ENCODE measurements at places on chromosomes 2 and 18. TPM values are rescaled to one million over a fixed set of nuclear protein-coding genes. Genes with fewer than 3 reads are reported as not detected.

Gene ZAP70
- 0.12 TPM for total RNA-seq

Gene NEU2
- not detected for total RNA-seq

Gene EFHD1
- total RNA-seq = 3.4 TPM

Gene TCF4
- 91.2 TPM for total RNA-seq

Gene CFAP65
- 0.23 TPM for total RNA-seq

Gene EMX1
- total RNA-seq = 7.9 TPM

Gene LRP1B
- 0.89 TPM for total RNA-seq

Gene IFIH1
- 3.0 TPM for total RNA-seq

Gene BCL11A
- 49.2 TPM for total RNA-seq

Gene VIL1
- 9.2 TPM for total RNA-seq

Gene KIF3C
- 34.6 TPM for total RNA-seq

Gene C2orf66
- not detected for total RNA-seq

DNA sequence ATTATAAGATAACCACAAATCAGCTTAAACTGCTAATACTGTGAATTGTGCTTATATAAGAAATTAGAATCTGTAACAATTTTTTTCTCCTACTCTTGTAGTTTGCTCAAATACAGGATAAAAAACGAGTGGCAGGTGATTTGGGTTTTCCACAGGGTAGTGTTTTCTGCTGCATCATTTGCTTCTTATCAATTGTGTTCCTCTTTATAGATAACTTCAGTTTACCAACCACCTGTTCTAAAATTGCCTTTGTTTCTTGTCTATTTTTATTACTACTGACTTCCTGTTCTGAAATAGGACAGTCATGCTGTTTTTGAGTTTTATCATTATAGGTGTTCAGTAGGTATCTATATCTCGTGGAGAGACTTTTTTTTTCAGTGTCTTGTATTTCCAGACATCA, 56.9 kb downstream of the MFSD6 start:
- DNase-seq = no peak

DNA sequence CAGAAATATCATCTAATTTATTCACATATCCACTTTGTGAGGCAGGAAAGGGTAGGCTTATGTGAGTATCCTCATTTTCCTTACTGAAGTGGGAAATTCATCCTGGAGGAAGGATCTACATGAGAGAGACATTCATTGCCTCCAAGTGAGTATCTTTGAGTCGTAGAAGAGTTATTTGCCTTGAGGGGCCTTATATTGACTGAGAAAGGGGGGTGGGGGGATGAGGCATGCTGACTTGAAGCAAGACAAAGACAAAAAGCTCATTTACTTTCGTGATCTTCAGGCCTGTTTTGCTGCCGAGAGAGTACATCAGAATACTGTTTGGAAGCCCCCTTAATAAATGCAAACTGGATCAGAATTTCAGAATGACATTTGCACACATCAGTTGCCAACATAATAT, 17.6 kb upstream of the NEDD4L start:
- DNase-seq = peak; percentile 53

DNA sequence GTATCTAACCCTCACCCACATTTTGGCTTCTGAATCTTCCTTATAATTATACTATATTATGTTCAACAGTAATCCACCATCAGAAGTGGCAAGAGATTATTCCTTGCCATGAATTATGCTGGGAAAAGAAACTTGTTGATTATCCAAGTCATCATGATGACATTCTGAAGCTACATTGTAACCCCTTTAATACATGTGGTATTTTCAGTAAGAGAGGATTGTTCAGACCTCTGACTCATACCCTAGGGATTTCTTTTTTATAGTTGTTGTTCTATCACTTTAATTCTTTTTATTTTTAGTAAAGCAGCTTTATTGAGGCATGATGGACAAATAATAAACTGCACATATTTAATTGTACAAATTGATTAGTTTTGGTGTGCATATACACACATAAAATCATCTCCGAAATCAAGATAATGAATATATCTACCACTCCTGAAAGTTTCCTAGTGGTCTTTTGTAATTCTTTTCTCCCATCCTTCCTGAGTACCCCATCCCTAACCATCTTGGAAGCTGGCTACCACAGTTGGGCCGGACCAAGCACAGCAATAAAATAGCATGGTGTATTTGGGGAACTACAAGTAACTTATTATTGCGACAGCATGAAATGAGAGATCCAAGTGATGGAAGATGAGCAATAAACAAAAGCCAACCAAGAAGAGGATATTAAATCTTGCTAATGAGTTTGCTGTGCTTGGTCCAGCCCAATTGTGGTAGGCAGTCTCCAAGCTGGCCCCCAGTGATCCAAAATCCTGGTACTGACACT, 159.9 kb downstream of the BARD1 start:
- DNase-seq = no peak

DNA sequence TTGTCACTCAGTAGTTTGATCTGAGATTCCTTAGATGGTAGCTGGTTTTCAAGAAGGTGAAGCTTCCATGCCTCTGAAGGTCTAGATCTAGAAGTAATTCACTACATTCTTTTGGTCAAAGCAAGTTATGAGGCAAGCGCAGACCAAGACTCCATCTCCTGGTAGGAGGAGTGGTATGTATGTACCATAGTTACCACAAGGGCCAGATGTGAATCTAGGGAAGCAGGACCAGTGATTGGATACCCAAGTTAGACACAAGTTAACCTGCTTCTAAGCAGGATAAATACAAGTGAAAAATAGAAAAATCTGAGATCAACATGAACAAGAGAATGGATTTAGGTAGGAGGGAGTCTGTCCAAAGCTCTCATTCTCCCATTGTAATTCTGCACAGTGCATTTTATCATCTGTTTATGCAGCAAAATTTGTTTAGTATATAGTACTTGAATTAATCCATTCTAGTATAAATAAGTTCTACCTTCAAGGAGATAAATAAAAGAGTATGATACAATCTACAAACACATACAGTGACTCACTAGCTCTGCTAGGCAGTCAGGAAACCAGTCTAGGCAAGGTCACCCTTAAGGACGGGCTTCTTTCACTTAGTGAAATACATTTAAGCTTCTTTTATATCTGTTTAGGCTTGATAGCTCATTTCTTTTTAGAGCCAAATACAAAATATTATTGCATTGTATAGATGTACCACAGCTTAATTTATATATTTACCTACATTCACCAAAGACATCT, 14.2 kb upstream of the DOCK10 start:
- DNase-seq = no peak

GRCh38 chr2:189015359-189015758, 41.2 kb downstream of the COL3A1 start:
- peak; percentile 7 for DNase-seq

GRCh38 chr2:8432706-8433336, 249.0 kb upstream of the ID2 start:
- no peak for DNase-seq

- no peak for DNase-seq
Observed at GRCh38 chr2:61368687-61369665, 101.9 kb downstream of the USP34 start.

- no peak for DNase-seq
Observed at GRCh38 chr2:129761569-129762021, 217.9 kb upstream of the RAB6C start.

GRCh38 chr18:8106603-8107002, 502.6 kb upstream of the RAB12 start:
- DNase-seq = no peak

DNA sequence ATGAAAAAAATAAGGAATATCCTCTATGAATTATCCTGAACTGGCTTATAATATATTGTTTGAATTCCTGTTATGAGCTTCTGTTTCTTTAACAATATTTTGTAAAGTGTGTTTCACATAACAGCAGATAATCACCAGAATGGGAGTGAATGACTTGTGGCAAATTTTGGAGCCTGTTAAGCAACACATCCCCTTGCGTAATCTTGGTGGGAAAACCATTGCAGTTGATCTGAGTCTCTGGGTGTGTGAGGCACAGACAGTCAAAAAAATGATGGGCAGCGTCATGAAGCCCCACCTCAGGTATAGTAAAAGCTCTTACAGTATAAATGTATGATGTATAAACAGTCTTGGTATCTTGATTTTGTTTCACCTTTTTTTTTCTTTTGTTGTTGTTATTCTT, 5.9 kb downstream of the GEN1 start:
- DNase-seq = no peak

DNA sequence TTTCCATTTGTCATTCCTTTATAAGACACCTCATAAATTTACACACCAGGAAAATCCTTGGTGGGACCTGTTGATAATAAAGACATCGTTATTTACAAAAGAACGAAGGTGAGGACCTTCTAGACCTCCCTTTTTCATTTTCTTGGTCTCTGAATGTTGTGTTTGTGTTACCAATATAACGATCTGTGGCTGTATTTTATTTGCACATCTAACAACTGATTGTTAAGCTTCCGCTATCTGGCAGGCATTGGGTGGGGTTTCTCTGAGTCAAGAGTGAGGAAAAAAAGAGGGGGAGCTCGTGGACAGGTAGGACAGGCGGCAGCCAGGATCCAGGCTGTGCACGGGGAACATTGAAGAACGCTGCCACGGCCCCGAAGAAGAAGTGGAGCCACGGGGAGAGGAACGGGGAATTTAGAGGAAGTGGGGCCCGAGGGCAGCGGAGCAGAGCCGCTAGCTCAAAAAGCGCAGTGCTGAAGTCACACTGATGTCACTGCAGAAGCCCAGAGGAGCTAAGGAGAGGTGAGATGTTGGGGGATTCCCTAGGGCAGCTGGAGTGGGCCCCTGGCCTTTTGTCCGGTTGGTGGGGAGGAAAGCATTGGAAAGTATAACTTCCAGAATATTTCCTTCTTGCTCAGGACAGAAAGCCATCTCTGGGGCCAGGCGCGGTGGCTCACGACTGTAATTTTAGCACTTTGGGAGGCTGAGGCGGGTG, 20.9 kb upstream of the DNMT3A start:
- DNase-seq = peak; percentile 44

DNA sequence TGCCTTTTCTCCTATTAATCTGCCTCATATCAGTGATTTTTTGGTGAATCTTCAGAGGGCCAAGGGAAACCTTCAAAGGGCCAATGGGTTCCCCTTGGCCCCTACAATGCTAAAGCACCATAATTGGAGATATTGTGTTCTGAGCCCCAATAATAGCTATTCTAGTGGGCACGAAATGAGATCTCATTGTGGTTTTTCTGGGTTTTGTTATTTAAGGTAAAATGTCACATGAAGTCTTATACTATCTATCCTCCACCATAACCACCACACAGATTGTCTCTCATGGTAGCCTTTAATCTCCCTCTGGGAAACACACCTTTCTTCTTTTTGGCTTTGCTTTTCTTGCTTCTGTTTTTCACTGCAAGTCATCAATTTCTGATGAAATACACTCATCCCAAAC, 152.8 kb downstream of the B3GNT2 start:
- no peak for DNase-seq

GRCh38 chr18:51195451-51196117, 1.9 kb downstream of the MEX3C start:
- DNase-seq = peak; percentile 94

DNA sequence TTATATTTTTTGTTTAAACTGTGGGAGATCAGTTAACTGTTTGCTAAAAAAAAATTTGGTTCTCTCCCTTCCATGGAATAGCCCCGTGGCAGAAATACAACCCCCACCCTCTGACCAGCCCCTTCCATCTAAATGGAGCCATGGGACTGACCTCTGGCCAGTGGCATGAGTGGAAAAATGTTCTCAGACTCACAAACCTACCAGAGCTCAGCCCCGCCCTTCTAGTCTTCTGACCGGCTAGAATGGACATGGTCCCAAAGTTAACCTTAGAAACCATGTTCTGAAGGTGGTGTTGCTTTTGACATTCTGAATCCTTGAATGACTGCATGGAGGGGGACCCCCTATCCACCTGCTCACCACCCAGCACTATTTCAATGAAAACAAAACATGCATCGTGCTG, 1.3 kb upstream of the CHRNA1 start:
- DNase-seq = no peak

GRCh38 chr2:174611854-174612253, 14.2 kb upstream of the WIPF1 start:
- DNase-seq = no peak

GRCh38 chr2:2647141-2647541, 316.1 kb upstream of the MYT1L start:
- no peak for DNase-seq

DNA sequence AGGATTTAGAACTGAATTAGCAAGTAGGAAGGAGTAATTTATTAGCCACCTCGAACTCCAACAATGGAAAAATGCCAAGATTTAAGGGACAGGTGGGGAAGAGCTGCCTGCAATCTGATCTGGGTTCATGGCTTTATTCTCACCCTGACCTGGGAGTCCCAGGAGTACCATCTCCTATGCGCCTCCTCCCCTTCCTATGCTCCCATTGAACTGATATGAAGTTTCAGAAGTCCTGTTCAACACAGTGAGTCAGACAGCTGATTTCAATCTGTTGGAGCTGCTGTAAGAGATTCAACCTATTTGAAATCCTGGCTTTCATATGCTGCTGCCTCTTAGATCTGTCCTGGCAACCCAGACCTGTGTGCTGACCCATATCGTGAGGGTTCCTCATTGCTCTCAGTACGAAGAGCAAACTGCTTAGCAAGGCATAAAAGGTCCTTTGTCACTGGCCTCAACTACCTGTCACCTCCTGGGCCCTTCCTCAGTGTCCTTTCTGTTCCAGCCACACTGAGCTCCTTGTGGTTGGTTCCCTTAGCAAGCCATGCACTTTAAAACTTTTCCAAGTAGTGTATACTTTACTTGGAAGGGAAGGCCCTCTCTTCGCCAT, 15.9 kb upstream of the CD28 start:
- DNase-seq = no peak

DNA sequence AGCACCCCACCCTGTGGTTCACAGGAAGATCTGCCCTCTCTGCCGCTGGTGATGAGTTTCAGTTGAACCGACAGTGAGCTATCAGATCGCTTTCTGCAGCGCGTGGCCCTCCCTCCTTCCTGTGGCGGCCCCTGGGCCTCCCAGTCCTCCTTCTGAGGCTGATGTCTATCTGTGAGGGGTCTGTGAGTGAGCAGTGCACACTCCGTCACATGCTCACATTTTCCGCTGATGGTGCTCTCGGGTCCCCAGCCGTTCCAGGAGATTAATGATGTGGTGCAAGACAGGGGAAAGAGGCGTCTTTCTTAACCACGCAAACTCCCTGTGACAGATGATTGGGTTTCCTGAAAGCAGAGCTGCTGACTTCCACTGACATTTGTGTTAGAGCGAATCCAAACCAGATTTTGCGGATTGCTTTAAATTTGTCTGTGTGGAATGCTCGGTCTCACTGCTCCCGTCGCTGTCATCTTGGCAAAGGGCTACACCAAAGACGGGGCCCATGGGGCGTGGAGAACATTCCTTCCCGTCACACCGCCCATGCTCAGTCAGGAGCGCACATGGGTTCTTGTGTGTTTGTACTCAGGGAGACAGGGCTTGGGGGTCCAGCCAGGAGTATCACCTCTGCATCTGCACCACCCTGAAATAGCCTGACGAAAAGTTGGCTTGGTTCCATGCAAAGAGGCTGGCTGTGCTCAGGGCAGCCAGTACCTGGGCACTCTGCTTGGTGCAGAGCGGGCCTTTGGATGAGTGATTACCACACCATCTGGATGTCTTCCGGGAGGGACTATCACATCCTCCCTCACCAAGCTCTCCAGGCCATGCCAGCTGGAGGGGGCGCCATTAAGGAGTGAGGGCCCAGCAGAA, 154.7 kb upstream of the HS6ST1 start:
- DNase-seq = peak; percentile 38

- peak; percentile 88 for DNase-seq
Observed at GRCh38 chr2:19362755-19363473, 4.5 kb upstream of the OSR1 start.
